ENCODE measurements at places on chromosomes 1 and 21. TPM values are rescaled to one million over a fixed set of nuclear protein-coding genes. Genes with fewer than 3 reads are reported as not detected.

Gene IL20
- total RNA-seq, result not detected

Gene RGS5
- 16.3 TPM for total RNA-seq

Gene MACO1
- total RNA-seq, result 15.5 TPM

Gene AIRE
- 0.70 TPM for total RNA-seq
